ENCODE measurements at places on chromosomes 7 and 10. TPM values are rescaled to one million over a fixed set of nuclear protein-coding genes. Genes with fewer than 3 reads are reported as not detected.

DNA sequence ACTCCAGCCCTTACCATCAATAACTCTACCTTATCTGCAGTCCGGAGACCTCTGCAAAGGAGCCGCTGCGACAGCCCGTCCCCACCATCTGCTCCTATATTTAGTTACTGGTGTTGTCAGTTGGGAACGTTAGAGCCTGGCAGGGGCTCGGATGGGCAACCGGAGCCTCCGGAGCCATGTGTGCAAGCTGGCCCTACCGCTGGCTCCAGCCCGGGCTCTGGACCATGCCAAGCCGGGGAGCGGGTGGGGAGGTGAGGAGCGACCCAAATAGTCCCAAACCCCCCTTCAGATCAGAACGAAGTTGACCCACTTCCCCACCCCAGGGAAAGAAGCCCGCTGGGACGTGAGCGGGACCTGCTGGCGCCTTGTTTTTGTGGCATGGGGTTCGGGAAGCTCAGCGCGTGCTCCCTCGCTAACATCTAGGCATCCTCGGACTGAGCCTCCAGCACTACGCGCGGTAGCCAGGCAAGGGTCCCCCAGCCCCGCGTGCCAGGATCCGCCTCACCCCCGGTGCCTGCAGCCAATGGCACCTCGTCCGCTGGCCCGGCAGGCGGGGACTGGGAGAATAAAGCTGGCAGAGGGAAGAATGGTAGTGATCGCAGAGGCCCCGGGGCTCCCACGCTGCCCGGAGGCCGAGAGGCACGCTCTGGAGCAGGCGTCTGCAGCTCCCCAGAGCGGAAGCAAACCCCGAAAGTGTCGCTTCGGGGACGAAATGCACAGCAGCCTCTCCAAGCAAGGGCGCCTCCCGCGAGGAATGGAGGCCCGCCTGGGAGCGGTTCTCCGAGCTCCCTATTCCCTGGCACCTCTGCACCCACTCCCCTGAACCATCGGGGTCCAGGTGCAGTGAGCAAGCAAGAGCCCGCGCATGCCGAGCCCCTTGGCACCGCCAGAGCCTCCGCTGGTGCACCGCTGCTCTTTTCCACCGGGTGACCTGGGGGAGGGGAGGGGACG is 679 bp downstream of the LRRC20 start:
- no peak for DNase-seq

DNA sequence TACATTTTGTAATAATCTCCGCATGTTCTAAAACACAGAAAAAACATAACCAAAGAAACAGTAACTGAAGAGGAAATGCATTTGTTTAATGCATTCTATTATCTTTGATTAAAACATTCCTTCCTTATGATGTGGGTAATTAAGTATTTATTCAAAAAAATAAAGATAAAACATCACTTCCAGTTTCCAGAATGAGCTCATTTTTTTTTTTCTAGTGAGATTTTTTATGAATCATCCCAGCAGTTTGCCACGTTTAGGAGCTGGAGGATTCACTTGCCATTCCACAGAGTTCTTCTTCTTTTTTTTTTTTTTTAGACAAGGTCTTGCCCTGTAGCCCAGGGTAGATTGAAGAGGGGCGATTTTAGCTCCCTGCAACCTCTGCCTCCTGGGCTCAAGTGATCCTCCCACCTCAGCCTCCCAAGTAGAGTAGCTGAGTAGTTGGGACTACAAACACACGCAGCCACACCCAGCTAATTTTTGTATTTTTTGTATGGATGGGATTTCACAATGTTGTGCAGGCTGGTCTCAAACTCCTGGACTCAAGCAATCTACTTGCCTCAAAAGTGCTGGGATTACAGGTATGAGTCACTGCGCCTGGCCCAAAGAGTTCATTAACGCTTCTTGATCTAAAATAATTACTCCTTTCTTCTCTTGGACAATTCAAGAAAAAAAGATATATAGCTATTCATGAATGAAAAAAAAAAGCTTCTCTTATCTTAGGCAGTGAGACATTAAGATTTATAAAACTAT is 177.3 kb downstream of the DKK1 start:
- no peak for DNase-seq

DNA sequence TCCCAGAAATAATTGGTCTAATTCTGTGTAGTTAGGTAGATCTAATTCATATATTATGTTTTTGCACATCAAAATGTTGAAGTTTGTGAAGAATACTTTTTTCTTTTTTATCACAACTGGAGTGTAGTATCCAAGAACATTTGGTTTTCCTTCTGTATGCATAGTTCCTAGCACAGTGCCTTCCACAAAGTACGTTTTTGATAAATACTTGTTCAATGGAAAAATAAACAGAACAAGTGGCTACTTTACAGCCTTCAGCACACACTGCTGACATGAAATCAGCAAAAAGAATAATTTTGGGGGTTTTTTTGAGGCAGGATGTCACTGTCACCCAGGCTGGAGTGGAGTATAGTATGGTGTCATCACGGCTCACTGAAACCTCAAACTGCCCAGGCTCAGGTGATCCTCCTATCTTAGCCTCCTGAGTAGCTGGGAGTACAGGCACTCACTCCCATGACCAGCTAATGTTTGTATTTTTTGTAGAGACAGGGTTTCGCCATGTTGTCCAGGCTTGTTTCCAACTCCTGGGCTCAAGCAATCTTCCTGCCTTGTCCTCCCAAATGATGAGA is 27.9 kb downstream of the TARP start:
- DNase-seq, result no peak

DNA sequence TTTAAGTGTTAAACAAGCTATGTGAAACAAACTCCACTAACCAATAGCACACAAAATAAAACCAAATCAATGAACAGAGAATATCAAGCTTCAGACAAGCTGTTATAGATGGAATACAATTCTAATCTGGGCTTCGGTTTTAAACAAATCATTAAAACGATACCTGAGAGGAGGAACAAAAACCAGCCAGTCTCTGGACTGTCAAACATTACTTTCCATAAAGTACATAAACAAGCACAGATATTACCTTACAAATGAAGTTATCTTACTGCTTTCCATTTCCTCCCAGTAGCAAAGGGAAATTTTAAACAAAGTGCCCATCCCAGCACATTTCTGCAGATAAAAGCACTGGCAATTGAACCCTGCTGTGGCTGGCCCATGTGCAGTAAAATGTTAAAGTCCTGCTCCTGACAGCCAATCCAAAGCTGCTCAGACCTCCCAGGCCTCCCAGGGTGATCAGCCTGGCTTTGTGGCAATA is 128.0 kb downstream of the NRCAM start:
- DNase-seq, result no peak

GRCh38 chr10:102815790-102816549 is 21.2 kb downstream of the CYP17A1 start:
- no peak for DNase-seq

DNA sequence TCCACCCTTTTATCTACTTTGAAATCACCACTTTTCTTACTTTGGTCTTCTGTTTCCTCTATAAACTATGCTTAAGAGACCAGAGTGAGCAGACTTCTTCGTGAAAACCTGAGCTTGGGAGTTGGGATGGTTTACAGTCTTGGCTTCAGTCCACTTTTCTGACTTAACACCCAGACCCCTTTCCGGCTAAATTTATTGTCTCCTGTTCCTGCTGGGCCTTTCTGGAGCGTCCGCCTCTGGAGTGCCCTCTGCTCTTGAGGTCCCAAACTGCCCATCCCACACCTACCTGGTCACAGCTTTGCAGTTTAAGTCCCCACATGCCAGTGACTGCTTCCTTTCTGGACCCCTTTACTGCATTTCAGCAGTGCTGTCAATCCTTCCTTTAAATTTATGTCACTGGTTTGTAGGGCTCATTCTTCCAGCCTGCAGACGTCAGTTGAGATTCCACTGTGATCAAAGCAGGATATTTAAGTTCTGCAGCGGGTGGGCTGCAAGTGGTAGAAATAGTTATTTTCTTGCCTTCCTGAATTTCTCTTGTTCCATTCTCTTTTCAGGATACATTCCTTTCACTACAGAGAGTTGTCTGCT is 80.3 kb downstream of the KAT6B start:
- no peak for DNase-seq

GRCh38 chr7:105656922-105657521 is 75.7 kb upstream of the EFCAB10 start:
- no peak for DNase-seq

The ITGA8 gene
- polyA plus RNA-seq, result 51.2 TPM

Measured in right renal pelvis (tissue), 4 donors.